Articular chondrocyte of knee joint (primary cell): ENCODE measurements at places on chromosomes 11 and 22. TPM values are rescaled to one million over a fixed set of nuclear protein-coding genes. Genes with fewer than 3 reads are reported as not detected.

Gene CENATAC
- total RNA-seq, result 34.0 and 46.0 TPM in 2 replicates

Gene FOLH1
- not detected in 2 replicates for total RNA-seq

Gene GRAP2
- total RNA-seq, result not detected in 2 replicates

Gene PYGM
- total RNA-seq, result 0.32 and 0.39 TPM in 2 replicates

Gene KRTAP5-11
- not detected in 2 replicates for total RNA-seq

Gene SIDT2
- total RNA-seq, result 21.9 and 32.1 TPM in 2 replicates

Gene PKP3
- total RNA-seq, result 0.52 and 1.2 TPM in 2 replicates

Gene FGF4
- total RNA-seq, result not detected in 2 replicates

Gene TMEM191B
- total RNA-seq, result not detected in 2 replicates

Gene CADM1
- 20.4 and 22.9 TPM in 2 replicates for total RNA-seq

Gene OR6M1
- total RNA-seq, result not detected in 2 replicates

Gene SAAL1
- 15.1 and 17.0 TPM in 2 replicates for total RNA-seq

Gene ANKRD13D
- total RNA-seq, result 18.8 and 23.9 TPM in 2 replicates

Gene TREH
- total RNA-seq, result not detected in 2 replicates

Gene OR2AG2
- total RNA-seq, result 0.39 and 0.43 TPM in 2 replicates

Gene GAS2
- total RNA-seq, result 0.65 and 1.2 TPM in 2 replicates
